ENCODE measurements at places on chromosomes 1 and 21.
A peak's percentile ranks its signal among the peaks of the same experiment; 100 is the strongest.

DNA sequence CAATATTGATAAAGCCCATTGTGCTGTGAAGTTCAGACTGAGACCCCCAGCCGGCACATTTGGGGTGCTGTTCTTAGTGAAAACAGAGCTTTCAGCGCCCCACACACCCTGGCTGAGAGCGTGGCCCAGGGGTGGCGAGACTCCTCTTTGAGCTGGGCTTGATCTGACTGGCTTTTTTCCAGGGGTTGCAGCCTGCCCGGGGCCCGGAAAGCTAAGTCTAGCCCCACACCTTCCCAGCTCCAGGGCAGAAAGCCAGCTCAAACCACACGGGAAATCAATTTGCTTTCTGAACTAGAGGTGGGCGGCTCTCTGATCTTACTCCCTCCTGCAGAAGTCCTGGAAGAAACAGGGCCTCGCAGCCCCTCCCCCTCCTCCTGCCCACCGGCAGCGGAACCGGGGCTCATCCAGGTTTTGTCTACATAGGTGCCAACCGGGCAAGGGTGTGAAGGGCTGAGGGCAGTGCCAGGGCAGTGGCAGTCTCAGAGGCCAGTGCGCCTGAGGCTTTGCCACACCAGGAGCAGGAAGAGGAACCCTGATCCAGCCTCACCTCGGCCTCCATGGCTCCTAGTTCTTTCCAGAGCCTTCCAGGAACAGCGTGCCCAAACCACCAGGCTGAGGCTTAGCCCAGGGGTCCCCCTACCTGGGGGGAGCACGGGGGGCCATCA lies 155.3 kb downstream of the NPHP4 start:
- no peak for DNase-seq

GRCh38 chr1:153347856-153348255 lies 785 bp downstream of the PGLYRP4 start:
- no peak for DNase-seq

GRCh38 chr1:113170519-113170918 lies 97.5 kb downstream of the LRIG2 start:
- DNase-seq = peak; percentile 7

- DNase-seq = peak; percentile 21
Observed at GRCh38 chr1:32071758-32072621, 749 bp upstream of the TMEM39B start.

DNA sequence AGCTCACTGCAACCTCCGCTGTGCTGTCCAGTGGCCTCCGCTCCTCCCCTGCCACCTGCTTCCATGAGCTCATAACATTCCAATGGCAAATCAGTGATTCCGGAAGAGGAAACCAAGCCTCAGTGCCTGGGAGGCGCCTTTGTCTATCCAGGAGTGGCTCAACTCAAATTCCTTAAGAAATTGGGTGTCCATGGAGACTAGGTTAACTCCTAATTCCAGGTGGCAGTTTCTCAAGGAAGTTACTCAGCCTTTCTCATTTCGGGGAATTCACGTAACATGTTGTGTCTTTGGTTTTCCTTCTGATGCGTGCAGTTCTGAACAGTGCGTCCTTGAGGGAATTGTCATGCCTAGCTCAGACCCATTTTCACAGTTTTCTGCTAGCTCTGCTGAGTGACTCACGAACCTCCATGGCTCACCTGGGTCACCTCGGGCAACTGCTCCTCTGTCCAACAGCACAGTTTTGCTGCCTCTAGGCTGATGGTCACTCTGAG lies 89.9 kb upstream of the DSCAM start:
- no peak for DNase-seq

DNA sequence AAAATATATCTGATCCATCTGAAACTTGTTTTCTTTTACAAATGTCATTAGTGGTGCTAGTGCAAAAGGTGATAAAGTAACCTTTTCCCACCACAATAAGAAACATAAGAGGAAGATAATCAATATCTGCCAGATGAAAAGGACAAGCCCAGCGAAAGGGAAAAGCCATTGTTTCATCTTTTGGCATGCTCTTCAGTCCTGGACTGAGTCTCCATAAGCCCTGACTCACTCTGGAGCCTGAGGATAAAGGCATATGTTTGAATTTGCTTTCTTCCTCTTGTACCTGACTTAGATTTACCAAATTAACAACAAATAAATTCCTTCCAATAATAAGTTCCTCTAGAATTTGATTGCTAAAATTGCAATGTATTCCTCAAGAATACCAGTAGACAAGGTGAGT lies 13.6 kb downstream of the DNAJC11 start:
- DNase-seq = no peak

- no peak for DNase-seq
Observed at GRCh38 chr1:40107290-40107959, 10.4 kb upstream of the PPT1 start.

GRCh38 chr1:236736761-236737160 lies 50.5 kb downstream of the ACTN2 start:
- no peak for DNase-seq

GRCh38 chr1:66925558-66925910 lies 744 bp downstream of the MIER1 start:
- no peak for DNase-seq

DNA sequence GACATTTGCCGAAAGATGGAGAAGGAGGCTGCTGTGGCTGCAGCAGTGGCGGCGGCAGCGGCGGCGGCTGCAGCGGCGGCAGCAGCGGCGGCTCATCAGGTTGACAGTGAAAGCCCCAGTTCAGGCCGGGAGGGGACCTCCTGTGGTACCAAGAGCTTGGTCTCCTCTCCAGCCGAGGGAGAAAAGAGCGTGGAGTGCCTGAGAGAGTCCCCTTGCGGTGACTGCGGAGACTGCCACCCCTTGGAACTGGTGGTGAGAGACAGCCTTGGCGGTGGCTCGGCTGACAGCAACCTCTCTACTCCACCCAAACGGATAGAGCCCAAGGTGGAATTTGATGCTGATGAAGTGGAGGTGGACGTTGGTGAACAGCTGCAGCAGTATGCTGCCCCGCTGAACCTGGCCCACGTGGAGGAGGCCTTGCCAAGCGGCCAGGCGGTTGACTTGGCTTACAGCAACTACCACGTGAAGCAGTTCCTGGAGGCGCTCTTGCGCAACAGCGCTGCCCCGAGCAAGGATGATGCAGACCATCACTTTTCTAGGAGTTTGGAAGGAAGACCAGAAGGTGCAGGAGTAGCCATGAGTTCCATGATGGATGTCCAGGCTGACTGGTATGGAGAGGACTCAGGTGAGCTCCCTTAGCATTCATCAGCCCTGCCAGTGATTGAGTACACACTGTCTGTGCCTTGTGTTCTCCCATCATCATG lies 6.3 kb downstream of the ZBTB8B start:
- no peak for DNase-seq

DNA sequence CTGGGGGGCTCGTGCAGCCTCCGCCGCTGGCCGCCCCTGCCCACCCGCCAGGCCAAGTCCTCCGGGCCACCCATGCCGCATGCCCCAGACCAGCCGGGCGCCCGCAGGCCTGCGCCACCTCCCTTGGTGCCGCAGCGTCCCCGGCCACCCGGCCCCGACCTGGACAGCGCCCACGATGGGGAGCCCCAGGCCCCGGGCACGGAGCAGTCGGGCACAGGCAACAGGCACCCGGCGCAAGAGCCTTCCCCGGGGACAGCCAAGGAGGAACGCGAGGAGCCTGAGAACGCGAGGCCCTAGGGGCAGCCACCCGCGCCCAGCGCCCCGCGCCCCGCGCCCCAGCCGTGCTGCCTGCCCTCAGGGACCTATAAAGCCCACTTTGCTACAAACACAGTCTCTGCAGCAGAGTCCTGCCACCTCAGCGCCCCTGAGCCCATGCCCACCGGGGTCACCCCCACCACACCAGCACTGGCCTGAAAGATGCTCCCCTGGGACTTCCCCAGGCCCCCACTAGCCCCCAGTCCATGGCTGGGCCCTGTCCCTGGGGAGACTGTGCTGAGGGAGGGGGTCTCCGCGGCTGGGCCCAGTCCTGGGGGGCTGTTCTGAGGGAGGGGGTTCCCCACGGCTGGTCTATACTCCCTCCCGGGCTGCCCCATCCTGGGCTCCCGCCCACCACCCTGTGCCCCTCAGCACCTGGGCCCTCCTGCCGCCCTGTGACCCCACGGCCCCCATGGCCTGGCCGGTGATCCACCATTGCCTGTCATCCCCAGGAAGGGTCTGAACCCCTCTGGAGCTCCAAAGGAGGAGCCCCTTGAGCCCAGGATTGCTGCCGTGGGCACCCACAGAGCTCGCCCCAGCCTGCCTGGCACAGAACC lies 8.6 kb downstream of the TNFRSF18 start:
- no peak for DNase-seq

GRCh38 chr21:22062472-22063139 lies 1064.4 kb downstream of the NCAM2 start:
- DNase-seq = no peak

DNA sequence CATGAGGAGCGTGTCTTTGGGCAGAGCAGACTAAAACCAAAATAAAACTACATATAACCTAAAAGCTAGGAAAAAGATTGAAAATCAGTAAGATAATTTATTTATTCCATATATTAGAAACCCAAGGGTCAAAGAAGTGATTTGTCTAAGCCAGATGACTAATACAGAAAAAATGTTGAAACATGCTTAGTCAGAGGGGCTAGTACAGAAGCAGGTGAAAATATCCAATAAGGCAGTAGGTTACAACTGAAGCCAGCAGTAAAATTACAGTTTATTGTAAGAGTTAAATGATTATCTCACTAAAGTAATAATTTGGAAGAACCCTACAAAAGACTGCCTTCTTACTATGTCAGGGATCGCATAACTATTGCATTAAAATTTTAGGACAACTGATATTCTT lies 1190.9 kb upstream of the PRMT6 start:
- no peak for DNase-seq

DNA sequence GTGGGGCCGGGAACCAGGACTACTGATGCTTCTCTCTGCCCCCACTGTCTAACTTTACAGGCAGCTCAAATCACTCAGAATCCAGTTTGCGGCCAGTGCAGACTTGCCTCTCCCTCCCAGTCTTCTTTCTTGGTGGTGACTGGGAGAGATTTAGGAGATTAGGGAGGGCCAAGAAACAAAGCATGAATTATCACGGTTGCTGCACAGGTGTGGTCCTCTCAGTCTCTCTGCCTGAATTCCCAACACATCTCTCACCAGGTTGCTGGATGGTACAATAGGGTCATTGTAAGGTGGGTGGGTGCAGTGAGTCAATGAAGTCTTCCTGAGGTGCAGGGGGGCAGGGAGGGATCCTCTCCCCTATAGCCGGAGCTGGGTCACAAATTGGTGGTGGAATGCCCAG lies 12.6 kb downstream of the S100A11 start:
- DNase-seq = no peak

DNA sequence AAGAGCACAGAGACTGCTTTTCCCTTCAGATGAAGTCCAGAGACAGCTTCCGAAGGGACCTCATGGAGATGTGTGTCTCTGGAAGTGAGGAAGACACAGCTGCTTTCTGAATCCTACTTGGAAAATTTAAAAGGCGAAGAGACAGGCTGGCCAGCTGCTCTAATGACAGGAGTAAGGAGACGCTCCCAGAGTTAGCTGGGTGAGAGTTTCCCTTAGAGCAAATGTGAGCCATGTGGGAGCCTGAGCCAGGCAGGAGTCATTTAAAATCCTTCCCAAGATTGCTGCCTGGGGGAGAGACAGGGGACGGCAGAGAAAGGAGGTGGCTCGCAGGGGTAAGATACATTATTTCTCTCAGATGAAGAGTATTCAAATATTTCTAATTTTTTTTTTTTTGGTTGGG lies 53.1 kb downstream of the ZNF326 start:
- no peak for DNase-seq

DNA sequence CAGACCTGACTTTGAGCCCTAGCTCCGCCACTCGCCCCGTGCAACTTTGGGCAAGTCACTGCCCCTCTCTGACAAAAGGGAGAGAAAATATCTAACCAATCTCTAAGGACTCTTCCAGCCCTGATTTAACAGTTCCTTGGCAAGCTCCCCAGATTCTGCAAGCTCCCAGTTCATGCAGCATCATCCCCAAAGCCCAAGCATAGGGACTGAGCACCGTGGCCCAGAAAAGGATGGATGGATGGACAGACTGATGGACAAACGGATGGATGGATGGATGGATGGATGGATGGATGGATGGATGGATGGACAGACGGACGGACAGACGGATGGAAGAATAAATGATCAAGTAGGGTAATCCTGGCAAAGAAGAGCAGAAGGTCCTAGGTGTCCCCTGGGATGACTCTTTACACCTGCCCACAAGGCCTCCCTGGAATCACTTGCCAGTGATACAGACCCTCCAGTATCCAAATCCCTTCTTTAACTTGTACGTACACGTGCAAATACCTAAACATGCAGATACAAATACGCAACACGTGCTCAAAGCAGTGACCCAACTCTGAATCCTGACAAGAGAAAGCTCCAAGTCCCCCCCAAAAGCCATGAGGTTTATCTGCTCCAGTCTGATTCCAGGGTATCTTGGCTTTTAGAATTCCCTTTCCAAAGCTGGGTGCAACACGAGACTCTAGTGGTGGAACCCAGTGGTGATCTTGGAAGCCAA lies 16.0 kb downstream of the IFFO2 start:
- no peak for DNase-seq

- DNase-seq = peak; percentile 13
Observed at GRCh38 chr1:199087144-199087543, 448.3 kb downstream of the PTPRC start.

- DNase-seq = no peak
Observed at GRCh38 chr1:234731569-234732085, 121.6 kb upstream of the IRF2BP2 start.

DNA sequence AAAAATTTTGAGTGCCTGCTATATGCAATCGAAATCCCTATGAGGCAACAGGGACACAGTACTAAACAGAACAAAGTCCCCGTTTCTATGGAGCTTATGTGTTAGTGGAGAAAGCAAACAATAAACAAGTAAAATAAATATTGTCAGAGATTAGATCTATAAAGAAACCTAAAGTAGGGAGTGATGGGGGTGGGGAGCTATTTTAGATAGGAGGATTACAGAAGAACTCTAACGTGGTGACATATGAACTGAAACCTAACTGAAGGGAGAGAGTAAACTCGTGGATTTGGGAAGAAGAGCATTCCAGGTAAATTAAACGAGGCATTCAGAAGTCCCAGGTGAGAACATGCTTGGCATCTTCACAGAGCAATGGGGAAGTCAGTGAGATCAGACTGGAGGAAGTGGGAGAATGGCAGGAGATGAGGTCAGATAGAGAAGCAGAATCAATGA lies 154.5 kb downstream of the DENND1B start:
- DNase-seq = no peak

- peak; percentile 70 for DNase-seq
Observed at GRCh38 chr1:107963601-107964335, 1.2 kb downstream of the VAV3 start.

- DNase-seq = no peak
Observed at GRCh38 chr1:22825486-22826189, 115.0 kb downstream of the EPHB2 start.
